IMR-90 (cell line): ENCODE measurements at places on chromosomes 7 and 10. TPM values are rescaled to one million over a fixed set of nuclear protein-coding genes. Genes with fewer than 3 reads are reported as not detected.

- DNase-seq: peak; percentile 36
Measured at GRCh38 chr10:93456480-93456879, 25.7 kb downstream of the MYOF start.

- no peak for DNase-seq
Measured at GRCh38 chr10:123153486-123154091, 613 bp upstream of the BUB3 start.

- no peak for DNase-seq
Measured at GRCh38 chr7:95669513-95669912, 73.2 kb upstream of the PDK4 start.

DNA sequence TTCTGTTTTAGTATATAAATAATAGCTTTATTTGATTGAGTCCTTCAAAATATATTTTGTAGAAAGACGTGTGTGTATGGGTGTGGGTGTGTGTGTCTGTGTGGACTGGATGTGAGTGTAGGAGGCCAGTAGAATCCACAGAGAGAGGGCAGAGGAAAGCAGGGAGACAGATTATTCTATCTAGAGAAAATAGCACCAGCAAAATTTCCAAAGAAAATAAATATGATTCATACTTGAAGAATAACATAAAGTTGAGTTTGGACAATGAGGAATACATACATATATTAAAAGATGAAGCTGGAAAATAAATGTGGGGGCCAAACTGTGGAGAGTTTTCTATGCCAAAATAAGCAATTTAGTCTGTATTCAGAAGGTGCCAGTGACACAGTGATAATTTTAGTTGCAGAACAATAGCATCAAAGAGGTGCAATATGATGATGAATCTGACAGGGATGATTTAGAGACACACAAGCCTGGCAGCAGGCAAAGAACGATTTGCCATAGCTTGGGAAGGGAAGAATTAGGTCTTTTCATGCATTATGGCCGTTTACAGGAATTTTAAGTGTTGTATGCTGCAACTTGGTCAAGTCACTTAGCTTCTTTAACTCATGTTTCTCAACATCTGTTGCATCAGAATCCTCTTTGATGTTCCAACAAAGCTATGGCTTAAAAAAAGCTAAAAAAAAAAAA is 121.3 kb downstream of the SEMA3A start:
- peak; percentile 67 for DNase-seq

GRCh38 chr10:130930821-130931220 is 380.7 kb downstream of the TCERG1L start:
- no peak for DNase-seq

Gene MACC1
- total RNA-seq: under 0.01 TPM in 2 replicates

GRCh38 chr7:12851142-12851541 is 163.7 kb downstream of the ARL4A start:
- DNase-seq: no peak

Gene TYW1B
- 1.7 and 1.8 TPM in 2 replicates for total RNA-seq
